Activated T-helper 1 cell treated with Interleukin-2 at 50 U/mL for 16 hours (primary cell): ENCODE measurements at places on chromosomes 6 and 20.

GRCh38 chr6:139722530-139722929, 348.1 kb upstream of the CITED2 start:
- DNase-seq = no peak

DNA sequence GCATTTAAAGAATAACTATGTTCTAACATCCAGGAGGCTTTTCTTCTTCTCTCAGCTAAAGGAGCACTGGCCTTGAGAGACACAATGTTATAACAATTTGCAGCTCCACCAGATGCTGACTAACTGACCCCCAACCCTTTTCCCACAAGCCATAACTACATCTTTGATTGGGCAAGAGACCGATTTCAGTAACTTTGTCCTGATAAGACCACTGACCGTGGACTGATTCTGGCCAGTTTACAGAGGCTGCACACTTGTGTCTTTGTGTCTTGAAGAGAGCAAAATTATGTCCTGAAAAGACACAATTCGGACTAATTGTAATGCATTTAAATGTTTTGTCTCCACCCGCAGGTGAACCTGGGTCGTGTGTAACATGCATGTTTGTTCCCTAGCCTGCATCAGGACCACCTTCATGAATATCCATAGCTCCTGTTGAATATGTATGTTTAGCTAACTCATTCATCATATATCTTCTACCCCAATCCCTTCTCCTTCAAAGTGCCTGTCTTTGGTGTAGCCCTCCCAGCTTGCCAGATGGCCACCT, 22.3 kb downstream of the ABRACL start:
- no peak for DNase-seq

- no peak for DNase-seq
Measured at GRCh38 chr20:15902493-15902892, 670.8 kb downstream of the KIF16B start.

DNA sequence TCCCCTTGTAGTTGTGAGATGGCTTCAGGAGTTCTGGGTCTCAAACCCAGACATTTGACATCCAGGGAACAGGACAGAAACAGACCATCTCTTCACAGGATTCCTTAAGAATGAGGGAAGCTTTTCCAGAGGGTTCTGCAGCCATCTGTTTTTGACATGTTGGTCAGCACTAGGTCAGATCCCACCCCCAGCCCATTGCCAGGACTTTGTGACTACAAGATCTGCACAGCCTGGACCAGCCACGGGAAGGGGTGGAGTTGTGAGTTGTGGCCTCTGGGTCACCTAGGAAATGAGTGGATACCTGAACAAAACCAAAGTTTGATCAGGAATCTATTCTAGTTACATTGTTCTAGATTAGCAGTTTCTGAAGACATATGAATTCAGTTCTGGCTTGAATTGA, 39.2 kb upstream of the SSTR4 start:
- DNase-seq = no peak

- DNase-seq = peak; percentile 52
Measured at GRCh38 chr6:5851261-5851757, 155.4 kb downstream of the NRN1 start.

DNA sequence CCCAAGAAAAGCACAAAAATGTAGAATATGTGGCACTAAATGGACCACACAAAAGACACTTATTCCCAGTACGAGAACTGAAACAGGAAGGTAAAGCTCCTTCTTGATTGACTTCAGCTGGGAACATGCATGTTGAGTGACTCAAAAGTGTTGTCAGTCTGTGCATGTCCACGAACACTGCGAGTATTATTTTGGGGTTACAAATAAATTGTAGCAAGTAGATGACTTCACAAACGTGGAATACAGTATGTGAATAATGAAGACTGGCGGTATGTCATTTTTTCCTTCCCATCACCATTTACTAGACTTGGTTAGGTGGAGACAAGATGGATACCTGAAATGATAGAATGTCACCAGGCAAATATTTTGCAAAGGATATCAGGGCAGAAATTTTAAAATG, 45.4 kb downstream of the L3MBTL3 start:
- no peak for DNase-seq

DNA sequence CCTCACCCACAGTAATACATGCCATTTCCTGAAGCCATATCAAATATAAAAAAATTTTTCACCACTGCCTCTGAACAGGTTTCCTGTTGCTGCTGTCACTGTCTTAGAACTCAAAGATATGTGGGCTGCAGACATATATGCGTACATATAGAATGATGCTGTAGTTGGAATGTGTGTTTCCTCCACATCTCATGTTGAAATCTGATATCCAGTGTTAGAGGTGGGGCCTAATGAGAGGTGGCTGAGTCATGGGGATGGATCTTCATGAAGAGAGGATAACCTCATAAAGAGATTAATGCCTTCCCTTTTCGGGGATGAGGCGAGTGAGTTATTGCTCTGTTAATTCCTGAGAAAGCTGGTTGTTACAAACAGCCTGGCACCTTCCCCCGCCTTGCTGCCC, 7.7 kb upstream of the SCP2D1 start:
- no peak for DNase-seq

DNA sequence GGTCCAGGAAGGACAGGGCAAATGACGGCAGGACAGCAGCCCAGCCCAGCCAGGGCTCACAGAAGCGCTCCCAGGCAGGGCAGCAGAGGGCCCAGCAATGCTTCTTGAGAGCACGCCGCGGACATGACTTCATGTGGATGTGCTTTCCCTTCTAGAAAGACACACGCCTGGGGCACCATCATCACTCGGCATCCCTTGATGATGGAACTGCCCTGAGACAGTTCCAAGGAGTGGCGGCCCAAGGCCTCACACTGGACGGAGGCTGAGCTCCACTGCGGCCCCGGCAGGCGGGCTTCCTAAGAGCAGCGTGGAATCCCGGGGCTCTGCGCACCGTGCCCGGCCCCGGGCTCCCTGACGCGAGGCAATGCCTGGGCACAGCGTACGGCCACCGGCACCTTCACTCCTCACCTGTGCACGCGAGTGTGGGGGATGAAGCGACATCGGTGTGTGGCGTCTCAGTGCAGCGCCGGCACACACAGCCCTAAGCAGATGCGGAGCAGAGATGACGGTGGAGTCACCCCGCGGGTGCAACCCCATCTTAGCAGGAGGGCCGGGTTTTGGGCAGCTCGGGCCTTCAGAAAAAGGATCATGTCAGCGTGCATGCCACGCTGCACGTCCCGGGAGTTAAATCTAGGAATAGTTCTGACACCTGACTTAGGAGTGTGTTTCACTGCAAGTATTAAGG, 86.6 kb downstream of the THBS2 start:
- no peak for DNase-seq

GRCh38 chr6:37486121-37486839, 13.4 kb downstream of the CCDC167 start:
- DNase-seq = no peak

DNA sequence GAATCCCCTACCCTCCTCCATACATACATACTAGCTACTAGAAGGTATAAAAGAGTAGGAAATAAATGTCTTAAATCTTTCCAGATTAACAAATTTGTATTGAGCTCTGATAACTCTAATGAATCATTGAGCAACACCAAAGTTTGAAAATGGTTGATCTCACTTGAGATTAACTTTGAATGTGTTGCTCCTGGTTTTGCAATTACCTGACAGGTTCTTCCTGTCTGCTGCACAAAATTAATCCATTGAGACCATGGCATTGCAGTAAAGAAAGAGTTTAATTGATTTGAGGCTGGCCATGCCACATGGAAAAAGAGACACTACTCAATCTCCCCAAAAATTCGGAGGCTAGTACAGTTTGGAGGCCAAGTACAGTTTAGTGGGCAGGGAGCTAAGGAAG, 21.3 kb upstream of the EZR start:
- DNase-seq = no peak

- no peak for DNase-seq
Measured at GRCh38 chr6:69780585-69781178, 16.1 kb downstream of the LMBRD1 start.

- no peak for DNase-seq
Measured at GRCh38 chr6:167442796-167443680, 118.2 kb downstream of the TTLL2 start.

GRCh38 chr6:43171707-43172103, 636 bp downstream of the SRF start:
- DNase-seq = no peak

- DNase-seq = no peak
Measured at GRCh38 chr6:146775220-146775619, 176.4 kb downstream of the ADGB start.

- DNase-seq = no peak
Measured at GRCh38 chr6:56370127-56370540, 122.8 kb upstream of the COL21A1 start.

- no peak for DNase-seq
Measured at GRCh38 chr6:129713806-129714333, 3.9 kb upstream of the ARHGAP18 start.

- no peak for DNase-seq
Measured at GRCh38 chr6:170158296-170159021, 132.4 kb downstream of the DLL1 start.

DNA sequence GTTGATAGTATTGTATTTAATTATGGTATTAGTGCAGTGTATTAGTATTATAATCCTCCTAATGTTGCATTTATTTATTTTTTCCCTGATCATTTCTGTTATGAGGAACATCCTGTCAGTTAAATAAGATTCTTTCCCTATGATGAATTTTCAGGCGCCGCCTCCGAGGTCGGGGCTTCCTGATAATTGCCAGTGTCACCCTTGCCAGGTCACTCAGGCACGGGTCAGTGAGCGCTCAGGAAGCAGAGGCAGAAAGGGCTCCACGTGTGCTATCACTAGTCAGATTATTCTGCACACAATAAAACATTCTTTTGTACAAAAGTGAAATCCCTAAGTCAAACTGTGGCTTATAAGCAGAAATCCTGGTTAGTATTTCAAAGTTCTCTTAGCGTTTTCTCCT, 64.8 kb downstream of the TSHZ2 start:
- no peak for DNase-seq

GRCh38 chr6:115854866-115855665, 205.6 kb downstream of the FRK start:
- no peak for DNase-seq

DNA sequence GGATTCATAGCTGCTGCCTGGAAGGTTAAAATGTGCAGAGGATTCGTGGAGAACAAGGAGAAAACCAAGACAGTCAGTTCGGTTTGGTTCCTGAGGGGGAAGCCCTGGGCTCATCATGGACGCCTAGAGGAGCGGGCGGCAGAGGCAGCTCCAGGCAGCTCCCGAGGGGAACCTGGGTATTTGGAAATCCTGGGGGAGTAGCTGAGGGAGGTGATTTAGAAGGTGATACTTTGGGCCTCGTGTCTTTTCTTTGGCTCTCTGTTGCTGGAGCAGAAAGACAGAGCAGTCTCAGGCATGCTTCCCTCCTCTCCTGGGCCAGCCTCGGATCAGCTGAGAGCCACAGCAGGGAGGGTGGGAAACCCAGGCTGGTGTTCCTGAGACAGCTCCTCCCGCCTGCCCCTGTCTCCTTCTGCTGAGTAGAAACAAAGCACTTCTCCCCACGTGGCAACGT, 139.5 kb downstream of the DLL1 start:
- no peak for DNase-seq

- no peak for DNase-seq
Measured at GRCh38 chr6:150565945-150566344, 33.7 kb upstream of the PLEKHG1 start.
